ENCODE measurements at places on chromosomes 2 and 18.
A peak's percentile ranks its signal among the peaks of the same experiment; 100 is the strongest.

GRCh38 chr2:239202836-239203235, 198.0 kb downstream of the HDAC4 start:
- DNase-seq: no peak

GRCh38 chr2:175633227-175633626, 368.8 kb downstream of the LNPK start:
- no peak for DNase-seq

DNA sequence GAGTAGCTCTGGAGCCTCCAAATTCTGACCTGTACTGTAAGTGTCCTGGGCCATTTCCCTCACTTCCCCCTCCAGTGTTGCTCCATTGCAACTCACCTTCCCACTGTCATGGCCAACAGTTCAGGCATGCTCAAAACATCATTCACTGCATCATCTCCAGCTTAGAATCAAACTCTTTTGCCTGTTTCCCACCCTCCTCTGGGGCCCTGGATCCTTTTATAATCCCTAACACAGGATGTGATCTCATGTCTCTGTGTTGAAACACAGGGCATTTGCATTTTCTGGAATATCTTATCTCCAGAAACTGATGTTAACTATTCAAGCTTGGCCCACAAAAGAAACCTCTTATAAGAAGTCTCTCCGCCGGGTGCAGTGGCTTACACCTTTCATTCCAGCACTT, 3.0 kb downstream of the DPP4 start:
- DNase-seq: peak; percentile 63

DNA sequence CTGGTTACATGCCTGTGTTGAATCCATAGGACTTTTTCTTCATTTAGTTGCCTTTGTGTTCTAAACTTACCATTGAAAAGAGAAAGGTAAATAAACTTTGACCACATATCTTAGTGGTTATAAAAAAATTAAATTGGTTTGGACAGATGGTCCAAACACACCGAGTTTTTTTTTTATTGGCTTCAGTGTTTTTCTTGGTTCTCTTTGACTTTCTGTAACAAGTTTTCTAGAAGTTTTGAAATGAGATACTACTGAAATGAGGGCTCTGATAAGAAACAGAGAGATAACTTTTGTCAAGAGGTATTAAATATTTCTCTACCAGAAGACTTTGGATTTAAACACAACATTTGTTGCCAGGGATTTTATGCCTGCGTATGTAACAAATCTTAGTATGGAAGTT, 20.7 kb downstream of the SPTBN1 start:
- no peak for DNase-seq

DNA sequence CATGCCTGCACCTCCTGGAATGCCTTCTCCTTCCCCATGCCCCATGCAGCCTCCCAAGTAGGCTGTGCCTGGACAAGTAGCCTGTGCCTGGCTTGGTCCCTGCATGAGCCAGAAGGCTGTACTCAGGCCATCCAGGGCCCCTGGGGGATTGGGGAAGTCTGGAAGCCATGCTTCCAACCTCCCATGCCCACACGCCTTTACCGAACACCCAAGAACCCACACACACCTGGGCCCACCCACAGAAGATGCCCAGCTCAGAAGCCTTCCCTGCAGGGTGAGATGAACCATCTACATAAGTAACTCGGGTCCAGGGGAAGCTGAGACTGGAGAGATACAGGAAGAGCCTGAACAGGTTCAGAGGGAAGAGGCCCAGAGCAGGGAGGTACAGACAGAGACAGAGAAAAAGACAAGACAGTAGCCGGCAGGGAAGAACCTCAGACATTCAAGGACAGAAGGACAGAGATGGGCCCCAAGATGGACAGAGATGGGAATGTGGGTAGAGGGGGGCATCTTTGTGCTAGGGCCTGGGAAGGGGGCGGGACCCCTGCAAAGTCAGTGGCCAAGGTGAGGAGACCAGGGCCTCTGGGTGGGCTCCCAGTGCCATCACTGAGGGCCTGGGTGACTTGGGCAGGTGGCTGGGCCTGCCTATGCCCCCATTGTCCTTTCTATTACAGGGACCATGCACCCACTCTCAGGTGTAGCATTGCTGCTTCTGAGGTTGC, 4.3 kb downstream of the BIN1 start:
- DNase-seq: no peak

Measured in mesendoderm (in vitro differentiated cells).